ENCODE measurements at places on chromosomes 11 and 22.
A peak's percentile ranks its signal among the peaks of the same experiment; 100 is the strongest.

GRCh38 chr11:64241241-64241490 is 271 bp downstream of the FKBP2 start:
- DNase-seq: peak; percentile 100

GRCh38 chr11:9150926-9151325 is 59.5 kb upstream of the SCUBE2 start:
- peak; percentile 58 for DNase-seq

- no peak for DNase-seq
Measured at GRCh38 chr11:26665946-26666345, 55.9 kb downstream of the SLC5A12 start.

DNA sequence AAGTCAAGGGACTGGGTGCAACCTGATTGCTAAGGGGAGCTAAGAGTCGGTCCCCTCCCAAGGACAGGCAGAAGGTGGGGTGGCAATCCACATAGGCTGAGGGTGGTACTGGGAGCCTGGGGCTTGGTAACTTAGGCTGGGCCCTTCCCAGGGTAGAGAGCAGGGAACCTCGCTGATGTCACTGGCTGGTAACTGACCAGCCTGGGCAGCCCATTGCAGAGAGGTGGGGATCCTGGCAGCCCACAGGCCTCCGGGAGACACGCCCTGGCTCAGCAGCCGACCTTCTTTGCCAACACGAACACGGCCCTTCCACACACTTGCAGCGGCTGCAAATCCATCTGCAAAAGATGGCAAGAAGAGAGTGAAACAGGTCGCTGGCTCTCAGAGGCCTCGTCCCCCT is 25.4 kb downstream of the A4GALT start:
- DNase-seq: no peak

DNA sequence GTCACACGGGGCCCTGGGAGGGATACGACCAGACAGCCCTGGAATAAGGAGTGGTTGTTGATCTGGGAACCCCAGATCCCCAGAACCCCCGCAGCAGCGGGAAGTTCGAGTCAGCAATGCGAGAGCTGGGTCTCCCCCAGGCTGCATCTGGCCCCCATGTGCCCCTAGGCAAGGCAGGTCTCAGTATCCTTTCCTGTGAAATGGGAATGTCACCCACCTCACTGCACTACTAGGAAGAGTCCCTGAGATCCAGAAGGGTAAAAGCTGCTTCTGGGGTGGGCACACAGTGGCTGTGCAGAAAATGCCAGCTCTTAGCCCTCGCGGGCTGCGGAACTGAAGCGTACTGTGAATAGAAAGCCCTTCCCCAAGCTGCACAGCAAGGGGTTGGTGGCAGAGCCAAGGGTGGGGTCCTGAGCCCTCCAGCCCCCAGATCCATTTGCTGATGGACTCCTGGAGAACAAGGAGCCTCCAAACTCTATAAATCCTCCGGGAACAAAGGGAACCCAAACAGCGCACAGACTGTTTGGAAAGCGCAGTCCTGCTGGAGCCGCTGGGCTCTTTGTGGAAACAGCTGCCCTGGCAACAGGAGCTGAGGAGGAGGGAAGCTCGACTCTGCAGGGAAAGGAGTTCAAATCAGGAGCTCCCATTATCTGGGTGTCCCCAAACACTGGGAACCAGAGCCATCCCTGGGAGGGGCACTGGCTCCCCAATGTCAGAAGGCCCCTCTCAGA is 68.2 kb upstream of the SHISAL1 start:
- no peak for DNase-seq

- no peak for DNase-seq
Measured at GRCh38 chr22:27240298-27241075, 561.1 kb downstream of the MN1 start.

DNA sequence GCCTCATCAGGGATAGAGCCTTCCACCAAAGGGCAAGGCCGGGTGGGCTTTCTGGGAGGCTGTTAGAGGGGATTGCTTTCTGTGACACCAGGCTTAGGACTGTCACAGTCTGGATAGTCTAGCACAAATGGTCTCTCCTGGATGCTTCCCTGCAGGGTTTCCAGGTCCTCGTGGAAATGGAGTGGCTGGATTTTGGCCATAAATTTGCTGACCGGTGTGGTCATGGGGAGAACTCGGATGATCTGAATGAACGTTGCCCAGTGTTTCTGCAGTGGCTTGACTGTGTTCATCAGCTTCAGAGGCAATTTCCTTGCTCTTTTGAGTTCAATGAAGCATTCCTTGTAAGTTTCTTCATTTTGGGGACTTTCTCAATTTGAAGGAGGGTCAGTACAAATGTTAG is 67.1 kb upstream of the HORMAD2 start:
- no peak for DNase-seq

GRCh38 chr11:4809246-4809645 is 5.1 kb upstream of the OR52R1 start:
- DNase-seq: no peak

DNA sequence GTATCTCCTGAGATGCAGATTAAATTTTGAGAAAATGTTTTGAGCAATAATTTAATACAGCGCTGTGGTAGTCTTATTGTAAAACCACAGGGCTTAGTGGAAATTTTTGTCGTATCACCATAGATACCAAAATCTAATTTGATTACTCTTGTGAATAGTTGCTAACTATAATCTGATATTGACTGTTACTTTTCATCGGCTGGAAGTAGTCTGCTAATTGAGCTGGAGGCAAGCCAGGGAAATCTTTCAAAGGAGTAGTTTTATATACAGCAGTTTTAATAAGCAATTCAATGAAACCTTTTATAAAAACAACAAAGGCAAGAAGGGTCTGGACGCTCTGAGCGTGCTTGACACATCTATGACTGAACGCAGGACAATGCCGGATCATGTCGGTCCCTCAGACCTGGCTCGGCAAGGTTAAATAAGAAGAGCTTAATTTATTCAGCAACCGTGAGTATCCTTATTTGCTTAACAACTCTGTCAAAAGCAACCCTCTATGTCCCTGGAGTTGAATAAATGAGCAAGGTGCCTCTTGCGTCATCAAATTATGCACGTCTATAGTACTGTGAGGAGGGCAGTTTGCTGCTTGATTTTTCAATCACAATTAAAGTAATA is 121.2 kb downstream of the NCAM1 start:
- no peak for DNase-seq

- DNase-seq: no peak
Measured at GRCh38 chr11:110217223-110217877, 79.1 kb downstream of the RDX start.

DNA sequence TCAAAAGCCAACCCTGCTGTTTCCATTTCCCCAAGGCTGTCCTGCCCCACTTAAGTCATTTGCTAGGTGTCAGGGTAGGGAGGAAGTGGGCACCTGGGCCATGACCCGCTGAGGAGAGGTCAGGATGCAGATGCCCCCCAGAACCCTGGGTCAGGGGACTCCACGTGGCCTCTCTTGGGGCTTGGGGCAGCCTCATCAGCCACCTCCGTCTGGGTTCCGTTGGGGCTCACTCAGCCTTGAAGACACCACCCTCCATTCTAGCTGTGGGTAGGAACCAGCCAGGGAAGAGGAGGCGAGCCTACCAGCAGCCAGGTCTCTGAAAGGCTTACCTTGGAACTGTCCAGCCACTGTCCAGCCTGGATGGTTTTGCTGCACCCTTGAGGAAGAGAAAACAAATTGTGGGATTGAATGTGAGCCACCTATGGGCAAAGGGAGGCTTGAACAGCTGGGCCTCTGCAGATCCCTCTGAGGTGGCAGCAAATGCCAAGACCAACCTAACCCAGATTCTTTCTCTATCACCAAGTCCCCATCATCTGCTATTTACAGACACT is 2.5 kb downstream of the APOL4 start:
- no peak for DNase-seq

DNA sequence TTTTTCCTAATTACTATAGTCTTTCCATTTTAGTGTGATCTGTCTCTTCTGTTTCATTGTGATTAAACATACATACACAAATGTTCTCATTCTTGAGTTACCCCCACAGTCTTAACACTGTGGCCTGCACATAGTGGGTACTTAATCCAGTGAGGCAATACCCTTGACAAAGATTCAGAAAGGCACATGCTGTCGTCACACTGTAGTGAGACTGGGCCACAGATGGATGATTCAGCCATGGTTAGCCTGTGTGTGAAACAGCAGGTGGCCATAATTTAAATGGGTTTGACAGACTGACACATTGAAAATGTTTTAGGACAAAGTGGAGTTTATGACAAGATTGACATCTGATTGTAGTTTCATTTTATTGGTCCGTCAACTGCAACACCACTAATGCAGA is 313.1 kb downstream of the C11orf87 start:
- no peak for DNase-seq

GRCh38 chr22:41127451-41127850 is 35.1 kb downstream of the EP300 start:
- DNase-seq: no peak

- DNase-seq: peak; percentile 60
Measured at GRCh38 chr11:100929377-100929776, 200.2 kb downstream of the PGR start.

DNA sequence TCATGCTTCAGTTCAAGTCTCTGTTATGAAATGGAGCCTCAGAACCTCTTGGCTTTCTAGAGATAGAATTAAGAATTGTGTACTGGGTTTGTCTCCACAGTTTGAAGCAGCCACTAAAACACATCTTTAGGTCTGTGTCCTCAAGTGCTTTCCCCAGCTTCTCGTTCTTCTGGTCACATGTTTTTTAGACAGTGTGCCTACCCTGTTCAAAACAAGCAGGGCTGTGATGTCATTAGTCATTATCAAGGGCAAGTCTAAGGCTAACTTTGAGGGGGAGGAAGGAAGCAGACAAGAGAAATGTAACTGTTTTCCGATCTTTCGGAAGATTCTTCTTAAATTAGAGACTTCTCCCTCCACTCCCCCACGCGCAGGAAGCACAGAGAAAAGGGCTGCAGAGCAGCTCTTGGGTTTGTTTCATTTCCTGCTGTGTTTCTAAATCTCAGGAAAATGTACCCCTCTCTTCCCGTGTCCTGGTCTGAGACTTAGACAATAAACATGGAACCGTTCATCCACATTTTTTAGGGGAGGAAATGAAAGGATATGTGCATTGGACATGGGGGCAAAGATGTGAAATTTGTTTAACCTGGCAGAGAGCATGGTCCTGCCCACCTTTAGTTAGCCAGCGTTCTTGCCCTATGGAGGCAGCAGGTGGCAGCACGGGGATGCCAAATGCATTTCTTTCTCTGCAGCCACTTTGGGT is 3.1 kb downstream of the AKIP1 start:
- peak; percentile 53 for DNase-seq

DNA sequence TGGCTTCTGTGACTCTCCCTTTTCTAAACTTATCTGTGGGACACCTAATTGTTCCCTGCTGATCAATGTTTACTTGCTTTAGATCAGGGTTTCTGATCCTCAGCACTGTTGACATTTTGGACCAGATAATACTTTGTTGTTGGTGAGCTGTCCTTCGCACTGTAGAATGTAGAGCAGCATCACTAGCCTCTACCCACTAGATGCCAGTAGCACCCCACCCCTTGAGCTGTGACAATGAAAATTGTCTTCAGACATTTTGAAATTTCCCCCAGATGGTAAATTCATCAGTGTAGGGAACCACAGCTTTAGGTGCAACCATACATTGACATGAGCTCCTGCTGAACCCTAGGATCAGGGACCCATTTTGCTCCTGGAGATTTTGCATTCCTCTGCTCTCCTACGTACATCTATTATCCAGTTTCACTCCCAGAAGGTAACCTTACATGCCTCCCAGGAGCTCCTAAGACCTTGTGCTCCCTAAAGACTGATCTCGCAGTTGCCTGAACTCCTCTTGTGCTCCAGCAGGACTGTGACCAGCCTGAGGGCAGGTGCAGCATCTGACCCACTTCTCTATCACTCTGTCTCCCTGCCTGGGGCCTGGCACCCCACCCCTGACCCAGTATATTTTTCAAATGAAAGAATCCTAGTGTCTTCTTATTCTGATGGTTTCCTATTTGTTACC is 107.8 kb downstream of the FAR1 start:
- no peak for DNase-seq

- no peak for DNase-seq
Measured at GRCh38 chr11:114050258-114050927, 9.1 kb upstream of the ZBTB16 start.

DNA sequence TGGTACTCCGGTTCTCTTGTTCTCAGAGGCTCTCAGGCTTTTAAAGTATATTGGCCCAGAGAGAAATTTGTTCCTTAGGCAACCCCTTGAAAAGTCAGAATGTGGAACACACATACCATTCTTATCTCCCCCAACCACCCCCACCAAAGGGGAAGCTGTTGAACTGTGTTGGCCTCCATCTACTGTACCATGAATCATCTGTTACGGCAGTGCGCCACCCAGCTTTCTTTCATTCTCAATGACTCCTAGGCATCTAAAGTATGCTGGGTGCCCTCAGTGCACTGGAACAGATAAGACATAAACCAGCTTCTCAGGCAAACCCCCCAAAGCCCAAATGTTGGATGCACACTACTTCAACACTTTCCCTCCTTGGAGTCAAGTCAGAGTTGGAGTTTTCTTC is 696.2 kb upstream of the TENM4 start:
- peak; percentile 3 for DNase-seq

GRCh38 chr11:111540937-111541253 is 375 bp downstream of the LAYN start:
- DNase-seq: no peak

DNA sequence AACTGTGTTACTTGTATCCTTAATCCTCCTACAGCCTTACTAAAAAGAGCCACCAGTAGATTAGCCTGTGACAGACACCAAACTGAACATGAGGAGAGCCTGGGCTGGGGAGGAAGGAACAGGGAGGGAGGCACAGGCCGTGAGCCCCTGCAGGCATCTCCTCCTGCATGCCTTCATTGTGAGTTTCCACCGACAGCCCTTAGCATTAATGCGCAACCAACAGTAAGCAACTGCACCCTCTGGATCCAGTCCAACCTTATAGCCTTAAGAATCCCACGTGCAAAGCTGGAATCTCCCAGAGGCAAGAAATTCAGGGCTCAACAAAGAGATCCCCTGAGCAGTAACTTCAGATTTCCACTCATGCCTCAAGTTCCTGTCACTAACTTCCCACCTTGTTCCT is 84.6 kb downstream of the ETS1 start:
- peak; percentile 96 for DNase-seq

DNA sequence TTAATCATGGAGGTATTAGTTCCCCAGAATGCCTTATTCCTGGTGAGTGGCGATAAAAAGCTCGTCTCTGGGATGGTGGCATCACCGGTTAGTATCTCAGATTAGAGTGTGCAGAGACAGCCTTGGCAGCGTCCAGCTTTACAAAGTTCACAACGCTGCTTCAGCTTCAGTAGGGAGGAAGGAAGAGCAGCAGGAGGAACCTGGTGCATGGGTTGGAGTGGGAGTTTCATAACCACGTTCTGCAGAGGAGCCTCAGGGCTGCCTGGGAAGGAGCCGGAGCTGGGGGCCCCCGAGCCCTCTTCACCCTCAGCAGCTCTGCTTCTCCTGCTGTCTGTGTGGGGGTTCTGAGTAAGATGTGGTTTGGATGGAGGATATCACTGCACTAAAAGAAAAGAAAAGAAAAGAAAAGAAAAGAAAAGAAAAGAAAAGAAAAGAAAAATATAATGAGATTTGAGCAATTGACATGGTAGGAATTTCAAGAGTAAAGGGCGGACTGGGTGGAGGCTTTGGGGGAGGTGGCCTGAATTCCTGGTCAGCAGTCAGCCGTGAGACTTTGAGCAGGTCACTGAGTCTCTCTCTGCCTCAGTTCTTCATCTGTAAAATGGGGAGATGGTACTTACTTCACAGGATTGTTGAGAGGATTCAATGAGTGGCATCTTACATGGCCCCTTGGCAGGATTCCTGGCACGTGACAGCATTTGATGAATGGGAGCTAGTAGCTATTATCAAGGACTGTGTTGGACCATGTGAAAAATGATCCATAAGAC is 6.5 kb downstream of the ASPHD2 start:
- DNase-seq: no peak

GRCh38 chr11:84437071-84437980 is 1151.2 kb upstream of the CCDC90B start:
- no peak for DNase-seq

- DNase-seq: no peak
Measured at GRCh38 chr22:27766679-27767078, 34.9 kb downstream of the MN1 start.
